ENCODE measurements at places on chromosomes 7 and 10.
A peak's percentile ranks its signal among the peaks of the same experiment; 100 is the strongest.

GRCh38 chr10:71536332-71536731 lies 139.6 kb downstream of the CDH23 start:
- DNase-seq = no peak

- DNase-seq = no peak
Measured at GRCh38 chr10:13945390-13946208, 358.8 kb downstream of the PRPF18 start.

DNA sequence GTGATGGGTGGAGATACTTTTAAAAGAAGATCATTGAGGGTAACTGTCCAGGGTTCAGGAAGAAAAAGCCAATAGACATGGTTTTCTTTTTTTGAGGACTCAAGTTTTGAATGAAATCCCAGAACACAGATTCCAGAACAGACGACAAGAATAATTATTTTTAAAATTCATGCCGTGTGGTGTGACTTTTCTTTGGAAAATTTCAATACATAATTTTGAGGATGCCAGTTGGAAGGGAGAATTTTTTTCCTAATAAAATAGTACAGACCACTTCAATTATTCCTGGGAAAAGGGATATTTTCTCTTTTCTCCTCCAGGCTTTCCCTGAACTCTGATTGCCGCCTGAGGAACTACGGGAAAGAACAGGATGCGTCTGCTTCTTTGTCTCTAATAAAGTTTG lies 951.4 kb downstream of the KCNMA1 start:
- no peak for DNase-seq

- DNase-seq = peak; percentile 24
Measured at GRCh38 chr7:101058355-101058754, 26.9 kb upstream of the TRIM56 start.

GRCh38 chr10:15227611-15228372 lies 59.3 kb upstream of the NMT2 start:
- DNase-seq = no peak

GRCh38 chr7:34759477-34760125 lies 101.6 kb downstream of the NPSR1 start:
- DNase-seq = no peak

GRCh38 chr7:84218681-84219080 lies 24.1 kb upstream of the SEMA3A start:
- no peak for DNase-seq

- DNase-seq = peak; percentile 86
Measured at GRCh38 chr7:104943502-104944343, 70.3 kb upstream of the KMT2E start.

DNA sequence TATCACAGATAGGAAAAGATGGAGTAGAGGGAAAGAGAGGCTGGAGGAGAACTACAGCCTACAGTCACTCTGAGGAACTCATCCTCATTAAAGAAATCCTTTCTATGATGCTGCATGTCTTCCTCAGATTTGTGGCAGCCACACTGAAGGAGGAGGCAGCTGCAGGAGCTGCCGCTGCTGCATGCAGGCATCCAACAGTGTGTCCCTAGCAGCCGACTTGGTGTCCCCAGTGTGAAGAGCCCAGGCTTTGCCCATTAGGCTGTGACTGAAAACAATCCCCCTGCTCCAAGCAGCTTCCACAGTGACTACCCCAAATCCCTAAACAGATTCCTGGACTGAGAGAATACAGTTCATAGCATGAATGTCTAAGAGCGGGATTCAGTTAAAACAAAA lies 23.1 kb downstream of the SKIDA1 start:
- DNase-seq = no peak

DNA sequence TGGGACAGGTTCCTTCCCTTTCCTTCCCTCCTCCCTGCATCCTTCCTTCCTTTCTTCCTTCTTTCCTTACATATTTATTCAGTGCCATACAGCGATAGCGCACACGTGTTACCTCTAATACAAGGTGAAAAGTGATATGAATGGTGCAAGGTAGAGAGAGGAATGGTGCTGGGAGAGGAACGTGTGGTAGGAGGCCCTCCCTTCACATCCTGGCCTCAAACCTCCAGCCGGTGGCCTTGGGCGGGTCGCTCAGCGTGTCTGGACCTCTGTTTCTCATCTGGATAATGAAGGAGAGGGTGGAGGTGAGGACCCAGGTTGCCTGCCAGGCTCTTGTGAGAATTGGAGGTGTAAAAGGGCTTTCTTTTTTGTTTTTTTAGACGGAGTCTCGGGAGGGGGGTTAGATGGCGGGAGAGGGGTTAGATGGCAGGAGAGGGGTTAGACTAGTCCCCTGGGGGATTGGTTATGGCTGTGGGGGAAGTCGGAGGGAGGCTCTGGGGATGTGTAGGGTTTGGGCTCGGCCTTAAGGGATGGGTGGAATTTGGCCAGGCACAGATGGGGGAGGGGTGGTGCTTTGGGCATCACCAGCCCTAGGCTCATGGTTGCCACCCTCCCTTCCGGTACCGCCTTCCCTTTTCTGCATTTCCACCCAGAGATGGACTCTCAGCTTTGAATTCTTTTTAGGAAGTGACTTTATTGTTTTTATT lies 14.9 kb downstream of the CHST3 start:
- no peak for DNase-seq

DNA sequence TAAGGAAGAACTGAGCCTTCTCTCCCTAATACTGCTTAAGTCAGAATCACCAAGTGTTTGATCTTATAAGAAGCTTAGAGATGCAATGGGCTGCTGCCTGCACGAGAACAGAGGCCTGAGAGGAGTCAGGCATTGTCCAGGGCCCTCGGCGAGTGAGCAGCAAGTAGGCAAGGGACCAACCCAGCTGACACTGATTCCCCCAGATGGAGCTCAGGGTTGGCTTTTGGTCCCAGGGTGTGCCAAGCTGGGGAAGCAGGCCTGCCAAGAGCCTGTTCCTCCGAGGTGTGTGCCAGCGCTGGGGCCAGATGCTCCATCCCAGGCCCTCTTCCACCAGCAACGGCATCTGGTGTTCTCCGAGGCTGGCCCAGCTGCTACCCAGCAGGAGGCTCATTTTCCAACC lies 222.0 kb upstream of the ZMIZ1 start:
- no peak for DNase-seq

DNA sequence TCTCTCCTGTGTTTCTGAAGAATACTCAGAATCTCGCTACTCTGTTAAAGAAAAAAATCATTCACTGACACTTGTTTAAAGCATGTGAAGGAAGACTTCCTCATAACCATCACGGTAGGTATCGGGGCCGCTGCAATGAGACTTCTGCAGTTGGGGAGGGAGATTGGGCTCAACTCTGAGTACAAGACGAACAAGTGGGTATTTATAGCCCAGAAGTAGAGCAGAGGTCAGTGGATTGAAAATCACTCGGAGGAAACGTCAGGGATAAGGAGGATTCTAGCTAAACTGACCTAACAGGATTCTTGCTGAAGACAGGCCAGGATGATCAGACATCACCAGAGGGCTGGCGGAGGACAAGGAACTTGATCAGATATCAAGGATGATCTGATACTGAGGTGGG lies 33.3 kb downstream of the ITPRIP start:
- DNase-seq = no peak

DNA sequence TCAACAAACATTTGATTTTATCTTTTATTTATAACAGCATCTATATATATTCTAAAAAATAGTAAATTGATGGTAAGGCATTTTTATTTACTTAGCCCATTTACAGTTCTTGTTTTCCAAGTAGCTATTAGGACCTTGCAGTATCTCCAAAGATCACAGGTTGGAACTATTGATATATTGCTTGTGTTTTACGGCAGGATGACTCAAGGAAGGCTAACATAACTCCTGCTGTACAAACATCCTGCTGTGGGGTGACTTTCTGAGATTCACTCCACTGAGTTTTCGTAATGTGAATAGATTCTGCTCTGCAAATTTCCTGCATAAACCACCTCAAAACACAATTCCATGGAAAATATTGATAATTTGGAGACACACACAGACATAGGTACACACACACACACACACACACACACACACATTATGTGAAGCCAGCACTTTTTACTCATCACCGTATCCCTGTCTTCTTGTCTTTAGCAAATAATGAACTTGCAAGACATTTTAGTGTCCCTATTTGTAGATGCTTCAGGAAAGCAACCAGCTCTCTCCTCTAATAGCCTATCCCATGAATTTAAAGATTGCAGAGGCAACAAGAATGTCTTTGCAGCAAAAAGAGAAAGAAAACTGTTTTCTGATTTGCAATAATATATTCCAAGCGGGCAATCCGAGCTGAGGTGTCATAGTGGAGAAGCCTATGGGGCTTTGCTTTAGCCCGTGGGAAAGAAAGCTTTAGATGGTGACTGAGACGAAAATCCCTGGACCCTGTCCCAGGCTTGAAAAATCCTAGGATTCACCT lies 722 bp downstream of the AGR2 start:
- DNase-seq = no peak

DNA sequence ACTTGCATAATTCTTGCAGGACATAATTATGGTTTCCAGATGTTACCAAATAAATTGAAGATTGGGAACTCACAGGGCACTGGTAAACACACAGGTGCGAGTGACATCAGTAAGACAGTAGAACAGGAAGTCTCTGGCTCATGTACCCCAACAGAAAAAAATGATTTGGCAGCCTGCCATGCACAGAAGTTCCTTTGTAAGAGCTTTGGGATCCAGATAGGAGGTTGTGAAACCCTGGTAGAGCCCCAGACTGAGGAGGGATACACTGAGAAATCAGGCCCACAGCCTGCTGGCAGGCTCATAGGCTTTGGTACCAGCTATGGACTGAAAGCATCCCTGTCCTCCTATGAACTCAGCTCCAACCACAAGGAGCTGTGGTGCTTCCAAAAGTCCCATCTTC lies 118.0 kb downstream of the COBL start:
- DNase-seq = no peak

GRCh38 chr7:134686786-134687185 lies 40.1 kb downstream of the BPGM start:
- DNase-seq = no peak

- DNase-seq = no peak
Measured at GRCh38 chr7:129257168-129257567, 32.3 kb downstream of the AHCYL2 start.

All from activated CD4-positive, alpha-beta T cell treated with anti-CD3 and anti-CD28 coated beads, Interleukin-10, Interleukin-2, amounts not matched to agents 100 ng/mL and 50 ng/mL, durations not matched to agents 16 hours and 8 hours (primary cell).